ENCODE measurements at places on chromosomes 6 and 20.

DNA sequence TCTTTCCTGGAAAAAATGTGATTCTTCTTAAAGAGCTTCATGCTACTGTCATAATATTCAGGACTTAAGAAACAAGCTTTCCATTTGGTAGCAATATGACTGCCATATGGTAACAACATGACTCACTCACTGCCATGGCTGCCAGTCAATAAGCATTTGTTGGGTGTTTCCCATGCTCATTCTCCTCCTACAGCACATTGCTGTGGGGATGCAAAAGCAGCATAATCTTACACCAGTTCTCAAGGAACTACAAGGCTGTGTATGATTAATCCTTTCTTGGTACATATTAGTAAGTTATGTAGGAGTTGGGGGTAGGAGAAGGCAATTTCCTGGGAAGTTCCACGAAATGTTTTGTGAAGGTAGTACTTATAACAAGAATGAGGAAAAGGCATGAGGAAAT, 76.7 kb downstream of the CEP162 start:
- no peak for DNase-seq

DNA sequence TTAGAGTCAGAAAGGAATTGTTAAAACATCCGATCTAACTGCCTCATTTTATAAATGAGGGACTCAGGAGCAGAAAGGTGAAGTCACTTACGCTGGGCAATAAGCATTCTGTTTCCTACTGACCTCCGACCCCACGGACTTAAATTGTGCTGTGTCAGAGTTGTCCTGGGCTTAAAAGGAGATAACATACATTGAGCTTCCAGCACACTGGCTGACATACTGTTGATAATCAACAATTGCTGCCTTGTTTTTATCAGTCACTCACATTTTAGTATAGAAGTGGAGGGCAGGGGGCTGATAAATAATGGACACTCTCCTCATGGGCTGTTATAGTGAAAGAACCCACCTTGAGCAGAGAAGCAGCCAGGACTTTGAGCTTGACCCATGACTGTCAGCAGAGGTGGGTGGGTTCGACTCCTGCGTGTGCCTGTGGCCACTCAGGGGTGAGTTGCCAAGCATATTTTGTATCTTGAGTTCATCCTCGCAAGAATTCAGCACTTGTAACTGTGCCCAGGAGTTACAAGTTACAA, 166.5 kb upstream of the JARID2 start:
- no peak for DNase-seq

GRCh38 chr6:33438978-33439594, 15.3 kb upstream of the ZBTB9 start:
- DNase-seq = no peak

GRCh38 chr20:63381781-63382431, 20.8 kb upstream of the CHRNA4 start:
- no peak for DNase-seq

GRCh38 chr6:131036601-131037000, 26.4 kb downstream of the EPB41L2 start:
- no peak for DNase-seq

DNA sequence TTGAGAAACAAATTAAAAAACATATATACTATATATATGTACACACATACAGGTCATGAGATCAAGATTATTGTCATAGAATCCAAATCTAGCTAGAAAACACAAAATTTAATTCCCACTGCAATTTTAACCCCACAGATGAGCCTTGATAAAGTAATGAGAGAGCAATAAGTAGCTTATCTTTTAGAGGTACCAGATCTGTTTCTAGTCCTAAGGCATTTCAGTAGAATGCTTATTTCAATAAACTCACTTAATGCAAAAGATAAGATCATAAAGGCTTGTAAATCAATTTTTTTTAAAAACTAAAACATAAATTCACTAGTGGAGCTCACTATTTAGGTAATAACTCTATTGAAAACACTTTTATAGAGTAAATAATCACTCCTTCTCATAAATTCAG, 47.2 kb downstream of the PRKN start:
- DNase-seq = no peak

DNA sequence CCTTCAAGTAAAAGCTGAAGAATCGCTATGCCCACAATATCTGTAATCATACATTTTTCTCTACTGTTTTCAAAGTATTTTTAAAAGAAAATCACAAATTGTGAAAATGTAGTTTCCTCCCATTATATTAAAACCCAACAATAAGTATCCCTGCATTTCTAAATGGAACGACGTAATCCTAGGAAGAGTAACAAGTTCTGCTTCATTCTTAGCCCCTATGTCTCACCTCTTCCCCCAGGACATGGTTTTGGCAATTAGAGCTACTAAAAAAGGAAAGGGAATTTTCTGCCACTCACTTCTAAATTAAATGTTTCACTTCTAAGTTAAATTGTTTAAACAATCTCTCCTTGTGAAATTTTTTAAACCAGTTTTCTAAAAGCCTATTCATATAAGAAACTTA, 47.4 kb downstream of the TBPL1 start:
- no peak for DNase-seq

GRCh38 chr6:144662812-144663365, 377.8 kb downstream of the UTRN start:
- DNase-seq = no peak

DNA sequence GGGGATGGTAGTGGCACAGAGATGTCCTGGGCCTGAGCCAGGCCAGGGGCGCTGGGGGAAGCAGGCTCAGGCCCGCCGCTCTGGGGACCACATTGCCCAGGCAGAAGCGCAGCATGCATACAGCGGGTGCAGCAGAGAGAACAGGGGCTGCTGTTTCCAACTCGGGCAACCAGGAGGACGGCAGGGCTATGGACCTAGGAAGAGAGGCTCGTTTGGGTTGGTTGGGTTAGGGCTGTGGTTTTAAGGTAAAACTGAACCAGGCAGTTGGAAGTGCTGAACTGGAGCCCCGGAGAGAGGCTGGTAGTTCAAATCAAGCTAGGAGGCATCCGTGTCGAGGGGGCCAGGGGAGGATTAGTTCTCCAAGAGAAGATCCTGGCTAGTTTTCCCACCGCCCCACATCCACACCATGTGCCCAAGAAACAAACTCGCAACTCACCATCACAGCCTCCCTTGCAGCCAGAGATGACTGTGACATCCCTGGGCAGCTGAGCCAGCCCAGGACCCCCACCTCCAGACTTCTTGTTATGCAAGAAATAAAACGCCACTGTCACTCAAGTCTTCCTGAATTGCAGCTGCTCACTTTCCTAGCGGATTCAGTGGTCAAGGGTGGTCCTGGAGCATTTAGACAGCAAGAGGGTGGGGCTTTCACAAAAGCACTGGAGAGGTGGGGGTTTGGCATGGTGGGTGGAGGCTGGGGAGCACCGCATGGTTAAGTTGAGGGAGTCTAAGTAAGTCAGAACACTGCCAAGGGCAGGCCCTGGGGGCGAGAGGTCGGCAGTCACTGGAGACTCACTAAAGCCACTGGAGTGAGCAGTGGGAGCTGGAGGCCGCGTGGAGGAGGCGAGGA, 161.2 kb downstream of the GRM4 start:
- DNase-seq = no peak

- no peak for DNase-seq
Measured at GRCh38 chr6:6003621-6004366, 2.9 kb downstream of the NRN1 start.

- no peak for DNase-seq
Measured at GRCh38 chr6:83976871-83977270, 56.7 kb upstream of the MRAP2 start.

DNA sequence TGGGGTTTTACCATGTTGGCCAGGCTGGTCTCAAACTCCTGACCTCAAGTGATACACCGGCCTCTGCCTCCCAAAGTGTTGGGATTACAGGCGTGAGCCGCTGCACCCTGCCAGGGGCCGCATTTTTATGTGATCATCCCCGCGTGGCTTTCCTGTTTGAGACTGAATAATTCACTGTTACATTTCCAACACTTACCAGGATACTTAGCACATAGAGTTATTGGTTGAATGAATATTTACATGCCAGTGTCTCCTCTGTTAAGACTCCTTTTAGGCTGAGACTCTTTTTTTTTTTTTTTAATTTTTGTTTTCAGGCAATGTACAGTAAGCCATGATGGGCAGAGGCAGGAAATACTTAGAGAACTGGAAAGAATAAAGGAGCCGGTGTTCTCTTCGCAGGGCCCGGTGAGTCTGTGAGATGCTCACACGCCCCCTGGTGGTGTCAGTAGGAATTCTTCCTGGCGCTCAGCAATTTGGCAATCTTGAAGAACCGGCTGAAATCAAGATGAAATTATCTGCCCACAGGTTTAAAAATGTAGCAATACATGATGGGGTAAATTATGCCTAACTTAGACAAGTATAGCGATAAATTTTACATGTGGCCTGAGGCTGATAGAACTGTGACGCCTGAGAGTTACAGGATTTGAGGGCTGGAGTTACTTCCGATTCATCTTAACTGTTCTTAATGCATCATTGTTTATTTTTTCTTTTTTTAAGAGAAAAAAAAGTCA, 7.6 kb upstream of the RNF114 start:
- DNase-seq = no peak

- DNase-seq = no peak
Measured at GRCh38 chr6:28944412-28944865, 20.7 kb upstream of the TRIM27 start.

DNA sequence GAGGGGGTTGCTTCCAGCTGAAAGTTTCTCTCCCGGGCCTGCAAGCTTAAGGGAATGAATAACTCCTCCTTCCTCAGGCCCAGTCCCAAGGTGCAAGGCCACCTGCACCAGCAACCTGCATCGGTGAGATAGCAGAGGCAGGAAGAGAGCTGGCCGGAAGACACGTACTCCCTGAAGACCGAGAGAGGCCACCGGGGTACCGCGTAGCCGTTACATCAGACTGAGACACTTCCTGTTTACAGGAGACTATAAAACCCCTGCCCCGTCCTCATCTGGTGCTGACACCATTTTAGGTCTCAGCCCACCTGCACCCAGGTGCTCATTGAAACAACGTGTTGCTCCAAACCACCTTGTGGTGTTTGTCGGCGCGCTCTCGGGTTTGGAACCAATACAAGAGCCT, 60.5 kb upstream of the PRND start:
- DNase-seq = no peak

- DNase-seq = no peak
Measured at GRCh38 chr6:38480036-38480435, 159.7 kb downstream of the BTBD9 start.

DNA sequence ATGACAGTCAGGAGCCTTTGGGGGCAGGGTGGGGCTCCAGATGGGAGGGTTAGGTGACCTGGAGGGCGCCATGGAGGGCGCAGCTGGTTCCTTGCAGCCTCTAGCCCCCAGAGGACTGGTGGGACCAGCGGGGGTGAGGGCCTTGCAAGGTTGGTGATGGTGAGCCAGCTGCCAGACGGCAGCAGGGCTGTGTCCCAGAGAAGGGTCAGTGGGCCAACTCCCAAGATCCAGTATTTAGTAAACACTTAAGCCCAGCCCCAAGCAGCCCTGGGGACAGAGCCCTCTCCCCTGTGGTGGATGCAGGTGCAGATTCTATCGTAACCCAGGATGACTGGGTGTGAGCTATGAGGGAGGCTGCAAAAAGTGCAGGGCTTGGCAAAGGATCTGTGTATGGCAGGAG, 201.5 kb upstream of the RNF24 start:
- no peak for DNase-seq

- no peak for DNase-seq
Measured at GRCh38 chr6:73523434-73524123, 2.7 kb upstream of the EEF1A1 start.

All from thoracic aorta (tissue), 2 donors.